ENCODE measurements at places on chromosomes 16 and 17.

DNA sequence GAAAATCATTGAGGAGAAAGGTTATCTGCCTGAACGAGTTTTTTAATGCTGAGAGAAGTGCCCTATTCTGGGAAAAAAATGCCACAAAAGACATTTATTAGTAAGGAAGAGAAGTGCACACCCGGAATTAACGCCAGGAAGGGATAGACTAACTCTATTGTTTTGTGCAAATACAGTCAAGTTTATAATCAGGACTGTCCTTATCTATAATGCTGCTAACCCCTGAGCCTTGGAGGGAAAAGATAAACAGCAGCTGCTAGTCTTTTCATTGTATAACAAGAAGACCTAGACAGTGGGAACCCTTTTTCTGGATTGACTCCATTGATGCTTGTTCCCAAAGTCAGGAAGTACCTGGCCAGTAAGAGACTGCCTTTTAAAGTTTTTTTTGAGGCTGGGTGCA lies 26.5 kb downstream of the BCAS3 start:
- DNase-seq: no peak

DNA sequence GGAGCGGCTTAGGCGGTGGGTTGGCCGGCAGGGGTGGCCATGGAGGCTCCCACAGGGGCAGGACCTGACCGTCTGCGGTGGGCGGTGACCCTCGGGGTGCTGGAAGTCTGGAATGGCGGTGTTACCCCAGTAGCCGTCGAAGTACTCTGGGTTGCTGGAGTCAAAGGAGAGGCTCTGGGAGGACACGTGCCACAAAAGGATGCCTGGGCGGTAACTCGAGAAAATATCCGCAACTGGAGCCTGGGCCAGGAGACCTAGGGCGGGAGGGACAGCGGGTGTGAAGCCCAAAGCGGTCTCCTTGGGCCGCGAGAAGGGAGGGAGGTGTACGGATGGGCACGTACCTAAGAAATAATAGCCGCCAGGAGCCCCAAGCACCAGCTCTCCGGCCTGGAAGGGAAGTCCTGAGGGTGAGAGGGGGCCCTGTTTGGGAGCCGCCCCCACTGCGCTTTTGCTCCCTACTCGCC lies 4.6 kb downstream of the ITGA2B start:
- no peak for DNase-seq

DNA sequence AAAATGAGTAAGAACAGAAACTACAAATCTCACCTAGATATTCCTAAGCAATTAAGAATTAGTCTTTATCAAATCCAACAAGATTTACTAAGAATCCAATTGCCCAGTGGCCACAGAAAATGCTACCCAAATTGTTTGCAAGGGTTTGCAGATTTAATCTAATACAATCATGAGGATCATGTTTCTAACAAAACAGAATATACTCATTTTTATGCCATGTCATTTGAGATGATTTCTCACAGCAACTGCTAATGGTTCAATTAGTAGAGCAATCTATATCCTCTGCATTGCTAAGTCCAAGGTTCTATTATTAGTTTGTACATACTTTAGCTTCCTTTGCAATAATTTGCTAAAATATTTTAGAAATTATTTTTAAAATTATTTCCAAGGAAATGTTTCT lies 41.2 kb downstream of the HELZ start:
- no peak for DNase-seq

DNA sequence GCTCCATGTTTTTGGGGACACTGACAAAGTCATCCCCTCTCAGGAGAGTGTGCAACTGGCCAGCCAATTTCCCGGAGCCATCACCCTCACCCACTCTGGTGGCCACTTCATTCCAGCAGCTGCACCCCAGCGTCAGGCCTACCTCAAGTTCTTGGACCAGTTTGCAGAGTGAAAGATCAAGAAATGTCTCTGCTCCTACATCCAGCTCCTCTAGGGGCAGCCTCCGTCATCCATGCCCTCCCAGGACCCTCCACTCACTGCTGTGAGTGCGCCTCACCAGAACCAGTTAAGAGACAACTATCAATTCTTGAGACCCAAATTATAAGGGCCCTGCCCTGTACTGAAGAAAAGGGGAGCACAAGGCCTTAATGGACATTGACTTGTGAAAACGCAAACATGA lies 1.1 kb downstream of the OVCA2 start:
- no peak for DNase-seq

DNA sequence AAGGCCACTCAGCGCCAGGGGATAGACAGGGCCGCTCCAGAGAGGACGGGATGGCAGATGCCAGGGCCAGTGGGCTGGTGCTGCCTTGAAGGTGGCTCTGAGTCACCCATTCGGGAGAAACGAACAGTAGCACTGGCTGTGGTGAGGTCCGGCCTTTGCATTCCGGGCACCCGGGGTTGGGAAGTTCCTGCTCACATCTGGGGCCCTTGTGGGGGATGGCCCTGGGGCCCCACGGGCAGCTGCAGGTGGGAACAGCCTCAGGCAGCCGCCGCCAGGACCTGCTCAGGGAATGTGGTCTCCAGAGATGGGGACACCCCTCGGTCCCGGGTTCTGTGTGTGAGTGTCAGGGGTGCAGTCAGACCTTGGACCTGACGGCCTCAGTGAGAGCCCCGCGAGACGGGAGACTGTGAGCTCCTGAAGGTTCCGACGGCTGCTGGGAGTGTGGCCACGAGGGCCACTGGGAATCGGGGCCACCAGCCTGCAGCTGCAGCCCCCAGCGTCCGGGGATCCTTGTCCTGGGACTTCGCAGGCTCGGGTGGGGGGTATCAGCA lies 1.4 kb downstream of the CBFA2T3 start:
- no peak for DNase-seq

- no peak for DNase-seq
These were observed 434.4 kb upstream of the ZFHX3 start for GRCh38 chr16:73482310-73482709.

- DNase-seq: no peak
These were observed 822.0 kb downstream of the KCNJ18 start for GRCh38 chr17:22514315-22514714.
